ENCODE measurements at places on chromosomes 5 and 9. TPM values are rescaled to one million over a fixed set of nuclear protein-coding genes. Genes with fewer than 3 reads are reported as not detected.

Gene RAD50
- total RNA-seq, result 37.9 TPM

Gene RMRP
- total RNA-seq, result 885 TPM

Gene LCNL1
- total RNA-seq, result 1.6 TPM

Gene CCNO
- total RNA-seq, result 0.83 TPM

Gene LCN12
- 9.4 TPM for total RNA-seq

GRCh38 chr5:172424111-172424490 is 30.2 kb downstream of the SH3PXD2B start:
- DNase-seq, result no peak

- DNase-seq, result no peak
These were observed 18.1 kb downstream of the TCF7 start for GRCh38 chr5:134132372-134133187.

DNA sequence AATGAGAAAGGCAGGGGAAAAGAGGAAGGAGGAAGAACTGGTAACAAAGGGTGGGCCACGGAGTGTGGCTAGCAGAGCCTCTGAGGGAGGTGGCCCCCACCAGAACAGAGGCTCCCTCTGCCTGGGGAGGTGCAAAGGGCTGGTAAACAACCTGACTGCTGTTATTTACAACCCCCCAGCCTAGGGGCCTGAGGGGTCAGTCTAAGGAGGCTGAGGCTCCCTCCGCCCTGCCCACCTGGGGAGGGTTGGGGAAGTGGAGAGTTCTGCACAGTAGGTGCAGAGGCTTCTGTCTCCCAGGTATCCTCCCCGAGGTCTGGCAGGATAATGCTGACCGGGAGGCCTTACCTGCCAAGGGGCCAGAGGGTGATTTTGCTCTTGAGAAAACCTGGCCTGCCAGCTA is 35.6 kb upstream of the SMU1 start:
- DNase-seq, result no peak

DNA sequence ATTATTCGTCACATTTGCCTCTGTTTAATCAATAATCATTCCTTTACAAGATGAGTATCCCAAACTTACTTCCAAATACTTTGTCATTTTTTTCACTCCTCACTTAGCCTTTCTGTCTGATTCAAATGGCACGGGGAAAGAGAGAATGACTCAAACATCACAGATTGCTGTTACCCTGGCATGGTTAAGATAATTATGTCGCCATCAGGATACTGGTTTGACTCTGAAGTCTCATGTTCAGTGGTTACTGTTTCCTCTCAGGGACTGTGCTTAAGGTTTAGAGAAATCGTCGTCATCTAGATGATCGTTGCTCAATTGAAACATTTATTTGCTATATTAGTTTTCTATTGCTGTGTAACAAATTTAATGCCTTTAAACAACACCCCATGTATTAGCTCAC is 45.2 kb upstream of the RAD23B start:
- no peak for DNase-seq

DNA sequence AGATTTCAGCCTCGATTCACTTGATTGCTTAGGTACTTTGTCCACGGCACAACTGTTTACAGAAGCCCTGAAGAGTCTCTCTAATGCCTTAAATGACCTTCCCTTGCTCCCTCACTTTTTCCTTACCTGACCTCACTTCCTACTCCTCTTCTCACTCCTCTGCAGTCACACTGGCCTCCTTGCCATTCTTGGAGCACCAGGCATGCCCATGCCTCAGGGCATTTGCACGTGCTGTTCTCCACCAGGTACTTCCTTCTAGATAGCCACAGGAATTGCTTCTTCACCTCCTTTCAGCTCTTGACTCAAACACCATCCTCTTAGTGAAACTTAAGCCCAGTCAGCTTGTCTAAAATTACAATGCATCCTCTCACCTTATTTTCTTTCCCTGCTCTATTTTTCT is 52.4 kb upstream of the TRAF1 start:
- no peak for DNase-seq

- DNase-seq, result no peak
These were observed at the start of gene ANXA1 for GRCh38 chr9:73151653-73152542. TSS of gene ANXA1 (plus strand) at chr9:73151865. CDS start at chr9:73158536, 6,671 bp downstream.

DNA sequence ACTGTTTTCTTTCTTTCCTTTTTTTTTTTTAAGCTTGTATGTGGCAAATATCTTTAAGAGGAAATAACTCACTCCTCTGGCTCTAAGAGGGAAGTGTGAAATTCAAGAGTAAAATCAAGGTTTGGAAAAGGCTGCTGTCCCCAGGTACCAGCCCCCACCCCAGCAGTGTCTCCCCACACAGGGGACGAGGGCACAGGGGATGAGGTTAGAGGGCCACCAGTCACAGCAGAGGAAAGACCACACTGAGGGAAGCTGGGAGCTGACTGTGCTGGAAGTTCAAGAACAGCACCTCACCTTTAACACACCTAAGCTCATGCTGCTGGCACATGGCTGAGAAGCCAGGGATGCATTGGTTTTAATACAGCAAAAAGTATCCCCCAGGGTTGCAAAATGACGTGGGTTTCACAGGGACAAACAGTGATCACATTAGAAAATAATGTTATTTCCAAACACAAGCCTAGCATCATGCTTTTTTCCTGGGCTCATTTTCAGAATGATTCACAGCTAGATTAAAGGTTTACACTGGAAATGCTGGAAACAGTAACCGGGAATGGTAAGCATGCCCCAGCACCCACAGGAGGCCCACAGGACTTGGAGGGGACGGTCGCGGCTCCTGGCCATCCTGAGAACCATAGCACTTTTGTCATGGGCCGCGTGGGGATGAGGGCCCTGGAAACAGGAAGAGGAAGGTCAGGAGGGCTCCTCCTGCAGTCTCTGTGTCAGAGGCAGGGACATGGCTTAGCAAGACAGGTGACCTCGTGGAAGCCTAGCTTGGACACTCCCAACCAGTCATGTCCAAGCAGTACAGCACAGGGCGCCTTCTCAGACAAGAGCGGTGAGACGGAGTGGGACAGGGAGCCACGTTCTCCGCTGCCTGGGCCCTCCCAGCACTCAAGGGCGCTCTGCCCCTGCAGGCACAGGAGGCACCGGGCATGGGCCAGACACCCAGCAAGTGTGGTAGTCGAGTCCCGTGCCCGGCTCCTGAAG is 6.9 kb downstream of the LPCAT1 start:
- DNase-seq, result peak; percentile 22

GRCh38 chr5:123125962-123126732 is 37.1 kb downstream of the PRDM6 start:
- DNase-seq, result no peak

DNA sequence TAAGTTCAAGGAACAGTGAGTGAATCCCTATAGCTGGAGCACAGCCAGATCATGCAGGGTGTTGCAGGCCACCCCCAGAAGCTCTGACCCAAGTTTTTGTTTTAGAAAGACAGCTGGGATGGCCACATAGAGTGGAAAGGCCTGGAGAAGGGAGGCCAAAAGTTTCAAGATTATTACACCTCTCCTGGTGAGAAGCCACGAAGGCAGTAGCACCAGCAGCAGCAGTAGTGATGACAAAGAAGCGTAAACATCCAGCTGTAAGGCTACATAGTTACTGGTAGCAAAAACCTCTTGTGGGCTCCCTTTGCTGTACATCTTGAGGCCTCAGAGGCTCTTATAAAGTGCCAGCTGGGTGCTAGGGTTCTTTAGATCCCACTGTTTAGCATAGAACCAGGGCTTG is 11.8 kb downstream of the ADAMTSL1 start:
- no peak for DNase-seq

GRCh38 chr9:108300306-108301287 is 555.2 kb downstream of the ACTL7B start:
- no peak for DNase-seq

- no peak for DNase-seq
These were observed 19.9 kb upstream of the ZFAND5 start for GRCh38 chr9:72384710-72385485.
